ENCODE measurements at places on chromosomes 11 and 22. TPM values are rescaled to one million over a fixed set of nuclear protein-coding genes. Genes with fewer than 3 reads are reported as not detected.
A peak's percentile ranks its signal among the peaks of the same experiment; 100 is the strongest.

GRCh38 chr11:62398011-62398994 lies 20.5 kb upstream of the SCGB1A1 start:
- DNase-seq, result no peak
- no peak overlapping the region for H3K4me3 ChIP-seq
- no peaks in the 10 kb centered on the region for H3K36me3 ChIP-seq
- H3K27me3 ChIP-seq, result no peaks in the 10 kb centered on the region

DNA sequence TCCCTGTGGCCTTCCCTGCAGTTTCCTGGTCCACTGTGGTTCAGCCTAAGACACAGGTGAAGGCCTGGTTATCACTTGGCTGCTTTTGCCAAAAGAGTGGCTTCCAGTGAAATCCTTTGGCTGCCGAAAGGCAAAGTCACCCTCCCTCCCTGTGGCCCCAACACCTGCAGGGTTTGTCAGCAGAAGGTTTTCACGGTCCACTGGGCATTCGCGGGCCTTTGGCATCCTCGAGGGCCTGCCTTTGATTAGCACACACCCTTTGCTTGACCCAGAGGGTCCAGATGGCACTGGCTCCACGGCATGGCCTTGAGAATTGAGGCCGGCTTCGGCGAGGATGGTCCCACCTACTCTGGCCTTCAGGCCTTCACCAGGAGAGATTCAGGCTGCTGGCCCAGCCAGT lies 35.3 kb downstream of the RTN4R start:
- no peaks in the 10 kb centered on the region for H3K27me3 ChIP-seq
- no peak overlapping the region for H3K27ac ChIP-seq
- no peak overlapping the region for H3K4me3 ChIP-seq
- H3K4me1 ChIP-seq, result peaks cover 14% of the 10 kb centered on the region
- no peaks in the 10 kb centered on the region for H3K36me3 ChIP-seq

The SF3B2 gene
- total RNA-seq, result 160 TPM

The MUC15 gene
- 1.5 TPM for total RNA-seq

- no peak overlapping the region for H3K4me3 ChIP-seq
- H3K27ac ChIP-seq, result no peak overlapping the region
- no peak for DNase-seq
- H3K27me3 ChIP-seq, result no peaks in the 10 kb centered on the region
- peaks cover 10% of the 10 kb centered on the region for H3K36me3 ChIP-seq
These were observed 44.8 kb upstream of the MYO18B start for GRCh38 chr22:25697181-25697664.

DNA sequence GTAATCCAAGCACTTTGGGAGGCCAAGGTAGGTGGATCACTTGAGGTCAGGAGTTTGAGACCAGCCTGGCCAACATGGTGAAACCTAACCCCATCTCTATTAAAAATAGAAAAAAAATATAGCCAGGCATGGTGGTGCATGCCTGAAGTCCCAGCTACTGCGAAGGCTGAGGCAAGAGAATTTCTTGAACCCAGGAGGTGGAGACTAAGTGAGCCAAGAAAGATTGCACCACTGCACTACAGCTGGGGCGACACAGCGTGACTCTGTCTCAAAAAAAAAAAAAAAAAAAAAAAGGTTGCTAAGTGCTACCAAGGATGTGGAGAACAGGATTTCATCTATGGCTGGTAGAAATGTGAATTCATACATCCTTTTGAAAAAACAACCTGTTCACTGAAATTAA lies 36.6 kb downstream of the ATG16L2 start:
- H3K36me3 ChIP-seq, result no peaks in the 10 kb centered on the region
- no peak overlapping the region for H3K4me3 ChIP-seq
- no peaks in the 10 kb centered on the region for H3K27me3 ChIP-seq
- peaks cover 3% of the 10 kb centered on the region for H3K4me1 ChIP-seq
- no peak for DNase-seq

The CABP4 gene
- total RNA-seq, result 2.4 TPM

The TPBGL gene
- 0.40 TPM for total RNA-seq

GRCh38 chr11:92770981-92771380 lies 198.5 kb upstream of the MTNR1B start:
- H3K4me1 ChIP-seq, result no peaks in the 10 kb centered on the region
- no peaks in the 10 kb centered on the region for H3K36me3 ChIP-seq
- no peak for DNase-seq
- no peak overlapping the region for H3K27ac ChIP-seq

DNA sequence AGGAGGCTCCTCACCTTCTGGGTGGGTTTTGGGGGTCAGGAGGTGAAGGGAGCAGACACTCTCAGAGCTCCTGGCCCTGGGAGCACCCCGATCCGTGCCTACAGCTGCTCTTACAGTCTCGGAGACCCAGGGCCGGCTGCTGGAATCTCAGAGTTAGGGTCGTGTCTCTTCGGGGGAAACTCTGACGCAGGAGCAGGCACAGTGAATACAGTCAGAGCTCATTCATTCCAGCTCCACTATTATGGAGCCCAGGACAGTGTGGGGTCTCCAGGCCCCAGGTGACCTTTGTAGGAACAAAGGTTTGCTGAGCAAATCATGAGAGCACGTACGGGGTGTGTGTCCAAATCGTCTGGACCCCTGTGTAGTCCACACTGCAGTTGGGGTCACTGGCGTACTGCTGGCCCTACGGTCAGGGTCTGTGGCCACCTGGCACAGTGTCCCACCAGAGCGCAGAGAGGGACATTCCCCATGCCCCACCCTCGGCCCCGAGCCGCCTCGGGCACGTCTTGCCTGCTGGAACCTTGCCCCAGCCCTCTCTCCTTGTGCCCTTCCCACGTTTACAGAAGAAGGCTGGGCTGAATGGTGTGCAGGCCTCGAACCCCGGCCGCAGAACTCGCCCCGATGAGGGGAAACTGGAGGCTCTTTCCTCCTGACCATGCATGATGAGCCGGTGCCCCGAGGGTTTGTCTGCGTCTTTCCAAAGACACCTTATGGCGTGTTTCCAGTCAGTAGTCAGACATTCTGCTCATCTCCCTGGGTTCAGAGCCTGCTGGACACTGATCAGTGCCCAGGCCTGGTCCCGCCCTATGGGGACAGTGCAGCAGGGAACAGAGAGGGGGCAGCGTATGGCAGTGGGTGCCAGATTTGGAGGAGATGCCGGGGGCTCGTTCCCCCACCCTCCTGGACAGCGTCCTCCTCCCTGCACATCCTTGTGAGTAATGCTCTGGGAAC lies 1166.6 kb downstream of the BRD1 start:
- DNase-seq, result no peak
- no peaks in the 10 kb centered on the region for H3K4me1 ChIP-seq
- H3K36me3 ChIP-seq, result no peaks in the 10 kb centered on the region
- H3K27me3 ChIP-seq, result no peaks in the 10 kb centered on the region

DNA sequence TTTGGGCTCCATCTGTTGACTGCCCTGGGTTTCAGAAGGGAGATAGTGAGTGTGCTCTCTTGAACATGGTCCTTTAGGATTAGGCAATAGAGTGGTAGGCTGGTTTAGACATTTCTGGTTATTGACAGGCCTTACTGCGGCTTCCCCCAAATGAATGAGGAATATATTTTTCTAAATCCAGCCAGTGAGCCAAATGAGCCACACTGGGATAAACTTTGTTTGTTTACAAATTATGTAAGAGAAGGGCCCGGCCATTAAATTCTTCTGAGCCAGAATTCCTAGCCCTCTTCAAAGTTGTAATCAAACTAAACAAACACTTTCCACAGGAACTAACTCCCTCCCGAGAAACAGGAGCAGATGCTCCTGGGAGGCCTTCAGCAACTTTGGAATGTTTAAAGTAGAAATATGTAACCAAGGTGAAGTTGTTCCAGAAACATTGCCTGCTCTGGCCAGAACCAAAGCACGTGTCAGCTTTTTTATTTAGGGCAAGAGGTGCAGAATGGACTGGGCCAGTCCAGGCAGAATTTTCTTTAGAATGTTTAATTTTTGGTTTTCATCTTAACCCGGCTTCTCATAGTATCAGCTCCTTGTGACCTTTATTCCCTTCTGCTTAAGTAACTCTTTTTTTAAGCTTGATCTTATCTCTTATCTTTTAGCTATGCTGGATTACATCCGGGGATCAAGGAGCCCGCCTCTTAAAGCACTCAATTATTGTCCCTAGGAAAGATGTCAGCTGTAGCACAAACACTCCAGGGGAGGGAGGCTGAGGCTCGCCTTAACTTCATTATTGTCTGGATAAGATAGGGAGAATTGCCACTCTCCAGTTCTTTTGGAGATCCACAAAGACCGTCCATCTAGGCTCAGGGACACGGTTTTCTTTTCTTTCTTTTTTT lies 28.7 kb downstream of the ZNRF3 start:
- H3K27ac ChIP-seq, result peak overlapping the region; percentile 79
- no peaks in the 10 kb centered on the region for H3K27me3 ChIP-seq
- H3K36me3 ChIP-seq, result no peaks in the 10 kb centered on the region
- H3K4me3 ChIP-seq, result no peak overlapping the region

The KRTAP5-1 gene
- not detected for total RNA-seq

The ZNF143 gene
- 38.8 TPM for total RNA-seq

DNA sequence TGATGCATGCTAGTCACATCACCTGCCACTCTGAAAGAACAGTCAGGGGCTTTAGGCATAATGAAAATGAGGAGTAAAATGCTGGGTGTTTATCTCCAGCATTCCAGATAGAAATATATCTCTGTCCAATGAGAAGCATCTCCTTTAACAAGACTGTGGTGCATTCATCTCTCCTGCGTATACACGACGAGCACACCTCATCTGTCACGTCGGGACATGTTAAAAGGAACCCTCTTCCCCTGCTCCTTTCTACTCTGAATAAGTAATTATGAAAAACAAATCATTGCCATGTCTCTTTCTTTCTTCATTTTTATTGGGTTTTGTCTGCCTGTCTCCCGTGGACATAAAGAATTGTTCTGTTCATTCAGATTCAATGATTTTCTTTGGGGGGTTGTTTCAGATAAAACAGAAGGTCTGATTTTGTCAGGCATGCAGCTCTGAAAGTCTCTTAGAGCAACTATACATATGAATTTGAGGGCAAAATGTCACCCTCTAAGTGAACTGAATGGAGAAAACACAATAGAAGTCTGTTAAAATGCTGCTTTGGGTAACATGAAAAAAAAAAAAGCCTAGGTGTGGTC lies 195.0 kb downstream of the MAML2 start:
- no peak overlapping the region for H3K27ac ChIP-seq
- no peak for DNase-seq
- H3K36me3 ChIP-seq, result no peaks in the 10 kb centered on the region
- peaks cover 37% of the 10 kb centered on the region for H3K4me1 ChIP-seq

DNA sequence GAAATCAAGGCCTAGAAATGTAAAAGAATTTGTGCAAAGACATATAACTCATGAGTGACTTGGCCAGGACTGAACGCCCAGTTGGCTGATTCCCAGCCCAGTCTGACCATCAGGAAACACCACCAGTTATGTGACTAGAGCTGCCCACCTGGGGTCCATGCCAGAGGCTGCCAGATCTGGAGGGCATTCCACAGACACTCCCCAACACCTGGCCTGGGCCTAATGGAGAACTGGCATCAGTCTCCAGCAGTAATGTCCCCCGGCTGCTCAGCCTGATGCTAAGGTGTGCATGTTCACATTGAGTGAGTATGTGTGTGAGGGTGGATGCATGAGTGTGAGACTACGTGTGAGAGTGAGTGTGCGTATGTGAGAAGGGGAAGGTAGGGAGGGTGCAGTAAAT lies 15.7 kb downstream of the PLAAT3 start:
- no peak overlapping the region for H3K27ac ChIP-seq
- no peak overlapping the region for H3K4me3 ChIP-seq
- H3K36me3 ChIP-seq, result peaks cover 42% of the 10 kb centered on the region
- no peaks in the 10 kb centered on the region for H3K27me3 ChIP-seq
- peaks cover 21% of the 10 kb centered on the region for H3K4me1 ChIP-seq

Measured in esophagus muscularis mucosa (tissue), 4 donors.